H9 (cell line): ENCODE measurements at places on chromosomes 12 and 14.
A peak's percentile ranks its signal among the peaks of the same experiment; 100 is the strongest.

- no peak for DNase-seq
Measured at GRCh38 chr14:38790916-38791315, 312.1 kb downstream of the SEC23A start.

- no peak for DNase-seq
Measured at GRCh38 chr14:103377522-103378037, 7.6 kb upstream of the MARK3 start.

GRCh38 chr12:109461049-109461845, 15.9 kb downstream of the KCTD10 start:
- DNase-seq: no peak

GRCh38 chr14:51182131-51182565, 57.9 kb upstream of the TMX1 start:
- DNase-seq: no peak

DNA sequence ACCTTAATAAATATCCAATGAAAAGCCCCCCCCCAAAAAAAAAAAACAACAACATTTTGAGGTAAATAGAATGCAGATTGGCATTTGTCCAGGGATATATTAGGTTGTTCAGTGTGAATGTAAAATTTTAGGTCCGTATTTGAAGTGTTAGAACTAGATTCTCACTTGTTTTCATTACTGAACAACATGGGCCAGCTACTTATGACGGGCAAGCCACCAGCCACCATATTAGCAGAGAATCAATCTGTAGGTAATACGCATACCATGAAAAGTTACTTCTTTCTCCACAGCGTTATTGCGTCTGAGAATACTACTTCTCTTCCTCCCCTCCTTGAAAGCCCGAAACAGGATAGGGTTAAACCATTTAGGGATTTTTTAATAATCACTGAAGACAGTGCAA, 5.4 kb downstream of the FLRT2 start:
- DNase-seq: no peak

- no peak for DNase-seq
Measured at GRCh38 chr14:95023115-95023514, 134.2 kb downstream of the DICER1 start.

GRCh38 chr12:34126239-34126641, 103.9 kb downstream of the ALG10 start:
- no peak for DNase-seq

- DNase-seq: peak; percentile 46
Measured at GRCh38 chr12:87687362-87687761, 341.8 kb downstream of the C12orf50 start.

DNA sequence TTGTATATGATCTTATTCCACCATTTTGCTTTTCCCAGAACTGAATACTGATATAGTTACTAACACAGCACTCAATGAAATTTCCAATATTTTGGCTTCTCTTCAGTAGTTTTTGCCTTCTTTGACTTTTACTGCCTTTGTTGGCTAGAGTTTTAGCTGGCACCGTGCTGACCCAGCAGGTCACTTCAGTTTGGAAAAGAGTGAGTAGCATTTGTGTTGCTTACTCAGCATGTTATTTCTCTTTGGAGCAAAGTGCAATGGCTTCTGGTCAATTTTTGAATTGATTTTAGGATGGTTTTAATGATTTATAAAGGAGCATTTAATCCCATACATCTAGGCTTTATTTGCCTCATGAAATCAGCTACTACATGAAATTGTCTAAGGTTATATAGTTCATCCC, 119.2 kb downstream of the ETNK1 start:
- DNase-seq: no peak

DNA sequence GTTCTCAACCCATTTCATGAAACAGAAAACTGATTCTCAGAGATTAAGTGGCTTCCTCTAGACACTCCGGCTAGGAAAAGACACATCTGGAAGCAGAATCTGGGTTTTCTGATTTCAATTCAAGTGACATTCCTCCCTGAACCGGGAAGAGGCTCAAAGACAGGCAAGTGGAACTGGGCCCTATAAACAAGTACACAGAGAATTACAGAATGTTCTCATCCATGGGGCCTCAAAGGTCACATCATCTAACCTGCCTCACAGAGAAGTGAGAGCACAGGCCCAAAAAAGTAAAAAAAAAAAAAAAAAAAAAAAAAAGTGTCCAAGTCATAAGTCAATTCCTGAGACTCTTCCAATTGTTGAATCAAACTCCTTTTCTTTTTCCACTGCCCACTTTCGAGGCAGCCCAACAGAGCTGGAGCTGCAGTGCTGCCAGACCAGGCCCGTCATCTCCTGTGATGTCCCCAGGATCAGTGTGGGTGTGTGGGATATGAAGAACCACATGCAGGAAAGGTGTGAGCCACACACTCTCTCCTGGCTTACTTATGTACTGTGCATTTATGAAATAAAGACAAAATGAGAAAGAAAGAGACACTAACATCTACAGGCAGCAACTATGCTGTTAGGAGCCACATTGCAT, 2.8 kb upstream of the KRT1 start:
- no peak for DNase-seq

DNA sequence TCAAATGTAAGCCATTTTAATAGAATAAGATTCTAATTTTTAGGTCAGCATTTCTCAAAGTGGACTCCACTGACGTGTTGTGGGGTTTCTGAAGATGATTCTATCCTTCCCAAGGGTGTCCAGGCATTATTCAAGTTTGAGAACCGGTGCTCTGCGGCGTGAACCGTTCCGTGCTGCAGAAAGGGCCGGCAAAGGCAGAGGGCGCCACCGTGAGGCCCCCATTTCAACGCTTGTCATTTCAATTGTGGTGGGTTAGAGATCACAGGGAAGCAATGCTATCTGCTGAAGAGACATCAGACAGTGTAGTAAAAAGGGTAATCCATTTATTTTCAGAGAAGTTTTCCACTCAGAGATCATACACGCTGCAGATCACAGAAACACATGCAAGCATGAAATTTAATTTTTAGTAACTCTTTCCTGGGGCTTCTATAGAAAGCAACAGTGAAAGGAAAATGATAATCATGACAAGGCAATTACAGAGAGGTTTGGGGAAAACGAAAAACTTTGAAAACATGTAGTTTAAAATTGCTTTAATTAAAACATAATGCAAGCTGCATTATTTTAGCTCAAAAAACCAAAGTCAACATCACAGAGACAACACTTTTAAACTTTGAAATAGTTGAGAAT, 201.7 kb downstream of the EXOC5 start:
- peak; percentile 75 for DNase-seq

GRCh38 chr12:92828565-92828964, 100.5 kb downstream of the EEA1 start:
- no peak for DNase-seq

DNA sequence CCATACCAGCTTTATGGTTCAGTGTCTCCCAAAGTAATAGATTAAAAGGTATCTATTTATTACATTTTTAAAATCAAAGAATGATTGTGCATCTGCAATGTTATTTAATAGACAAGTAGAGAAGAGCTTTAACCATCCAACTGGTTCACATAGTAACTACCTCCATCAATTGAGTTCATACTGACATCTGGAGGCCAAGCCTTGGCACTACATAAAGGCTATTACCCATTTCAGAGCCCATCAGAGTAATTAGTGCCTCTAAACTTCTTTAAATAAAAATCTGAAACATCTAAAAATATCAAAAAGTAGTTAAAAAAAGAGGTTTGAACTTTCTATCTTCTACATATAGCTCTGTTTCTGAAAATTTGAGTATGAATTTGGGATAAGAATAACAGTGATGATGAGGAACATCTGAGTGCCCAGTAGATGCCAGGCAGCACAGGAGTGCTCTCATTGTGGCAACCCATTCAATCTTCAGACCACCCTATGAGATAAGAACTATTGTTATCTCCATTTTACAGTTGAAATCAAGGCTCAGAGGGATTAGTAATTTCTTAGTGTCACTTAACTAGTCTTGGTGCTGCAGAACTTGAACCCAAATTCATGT, 132.9 kb upstream of the DAAM1 start:
- DNase-seq: no peak

DNA sequence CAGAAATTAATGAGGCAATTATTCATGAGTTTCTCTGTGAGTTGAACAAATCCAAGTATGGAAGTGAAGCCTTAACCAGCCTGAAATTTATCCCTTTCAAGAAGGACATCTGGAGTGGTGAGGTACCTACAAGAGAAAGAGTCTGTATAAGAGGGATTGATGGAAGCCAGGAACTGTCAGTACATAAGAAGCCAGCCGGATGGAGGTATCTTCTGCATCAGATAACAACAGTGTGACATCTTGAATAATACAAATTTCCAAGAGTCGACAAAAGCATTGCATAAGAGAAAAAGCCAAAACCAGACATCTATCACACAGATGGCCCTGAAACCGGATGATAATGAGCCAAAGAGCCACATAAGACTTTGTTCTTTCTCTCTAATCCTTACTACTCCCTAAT, 781.2 kb downstream of the FLRT2 start:
- no peak for DNase-seq

- DNase-seq: no peak
Measured at GRCh38 chr12:92876496-92876895, 52.6 kb downstream of the EEA1 start.

- DNase-seq: no peak
Measured at GRCh38 chr14:28297559-28297958, 469.0 kb upstream of the FOXG1 start.

GRCh38 chr12:49706351-49707127, 666 bp downstream of the FMNL3 start:
- peak; percentile 62 for DNase-seq

- DNase-seq: no peak
Measured at GRCh38 chr12:4370265-4370664, 9.2 kb downstream of the FGF23 start.

GRCh38 chr12:130491421-130492357, 154.0 kb downstream of the PIWIL1 start:
- DNase-seq: no peak

DNA sequence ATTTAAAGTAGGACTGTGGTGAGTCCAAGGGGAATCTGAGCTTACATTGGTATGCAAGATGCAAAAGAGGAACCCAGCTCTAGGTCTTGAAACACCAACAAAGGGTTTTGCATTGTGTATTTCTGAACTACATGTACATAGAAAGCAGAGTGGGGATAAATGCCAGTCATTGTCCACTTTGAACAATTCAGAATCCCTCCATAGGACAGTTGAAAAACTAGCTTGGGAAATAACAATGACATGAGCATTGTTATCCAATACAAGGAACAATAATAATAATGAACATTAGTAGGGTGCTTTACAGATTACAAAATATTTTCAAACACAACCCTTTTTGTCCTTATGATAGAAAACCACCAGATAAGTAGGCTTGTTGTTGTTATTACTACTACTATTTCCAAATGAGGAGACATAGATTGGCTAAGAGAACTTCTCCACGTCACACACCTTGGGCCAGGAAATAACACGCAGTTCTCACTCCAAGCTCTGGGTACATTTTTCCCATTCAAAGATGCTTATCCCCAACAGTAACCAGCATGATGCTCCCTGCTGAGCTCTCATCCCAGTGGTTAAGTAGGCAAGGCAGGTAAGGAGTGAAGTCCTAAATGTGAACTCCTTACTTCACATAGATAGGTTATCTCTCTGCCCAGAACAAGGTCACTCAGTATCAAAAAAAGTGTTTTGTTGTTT, 51.7 kb upstream of the RASSF8 start:
- DNase-seq: no peak

DNA sequence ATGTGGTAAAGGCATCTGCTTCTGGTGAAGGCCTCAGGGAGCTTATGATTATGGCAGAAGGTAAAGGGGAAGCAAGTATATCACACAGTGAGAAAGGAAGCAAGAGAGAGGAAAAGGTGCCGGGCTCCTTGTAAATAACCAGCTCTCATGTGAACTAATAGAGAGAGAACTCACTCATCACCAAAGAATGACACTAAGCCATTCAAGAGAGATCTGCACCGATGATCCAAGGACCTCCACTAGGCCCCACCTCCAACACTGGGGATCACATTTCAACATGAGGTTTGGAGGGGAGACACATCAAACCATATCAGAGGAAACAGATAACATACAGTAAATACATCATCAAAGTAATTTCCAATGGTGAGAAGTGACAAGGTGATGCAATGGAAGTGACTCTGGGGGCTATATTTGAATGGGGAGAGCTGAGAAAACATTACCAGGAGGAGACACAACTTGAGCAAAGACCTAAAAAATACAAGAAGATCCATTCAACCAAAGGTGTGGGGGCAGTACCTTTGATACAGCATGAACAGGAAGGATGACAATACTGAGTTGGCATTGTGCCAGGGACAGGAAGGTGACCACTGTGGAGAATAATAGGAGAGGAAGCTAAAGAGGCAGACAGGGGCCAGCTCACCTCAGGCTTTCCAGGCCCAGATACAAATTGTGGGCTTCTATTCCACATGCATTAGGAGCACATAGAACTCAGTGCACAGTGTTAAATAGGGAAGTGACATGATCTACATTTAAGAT, 134.4 kb upstream of the GRIP1 start:
- DNase-seq: no peak

- no peak for DNase-seq
Measured at GRCh38 chr12:89160716-89161123, 191.6 kb downstream of the DUSP6 start.

DNA sequence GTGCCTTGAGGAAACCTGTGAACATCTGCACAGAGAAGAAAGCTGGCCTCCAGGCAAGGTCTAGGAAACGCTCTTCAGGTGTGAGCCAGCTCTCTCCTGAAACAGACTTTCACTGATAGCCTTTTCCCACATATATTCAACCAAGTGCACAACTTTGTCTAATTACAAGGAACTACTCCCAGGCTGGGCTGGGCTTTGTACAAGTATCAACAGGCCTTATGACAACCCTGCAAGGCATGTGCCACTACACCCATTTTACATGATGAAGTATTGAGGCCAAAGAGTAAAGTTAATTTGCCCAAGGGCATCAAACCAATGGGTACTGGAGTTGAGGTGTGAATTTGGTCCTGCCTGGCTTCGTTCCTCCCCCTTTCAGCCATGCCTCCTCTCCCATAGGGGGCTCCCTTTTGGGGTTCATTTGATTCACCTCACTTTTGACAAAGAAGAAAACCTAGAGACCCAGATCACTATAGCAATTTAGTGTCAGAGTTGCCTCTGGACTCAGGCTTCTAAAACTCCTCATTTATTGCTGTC, 2.1 kb downstream of the CSRP2 start:
- no peak for DNase-seq

DNA sequence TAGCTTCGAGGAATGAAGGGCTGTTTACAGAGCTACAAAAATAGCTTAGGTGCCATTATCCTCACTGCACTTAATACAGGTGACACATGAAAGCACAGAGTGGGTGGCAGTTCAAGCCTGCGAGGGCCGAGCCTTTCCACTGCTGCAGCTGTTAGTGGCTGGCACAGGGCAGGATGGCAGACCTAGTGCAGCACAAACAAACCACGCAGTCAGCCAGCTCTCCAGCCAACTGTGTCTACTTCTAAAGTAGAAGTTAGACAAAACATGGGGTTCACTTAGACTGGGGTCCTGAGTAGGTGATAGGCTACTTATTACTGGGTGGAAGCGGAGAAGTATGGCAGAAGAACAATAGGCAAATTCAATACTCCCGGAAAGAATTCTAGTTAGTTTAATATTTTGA, 95.4 kb downstream of the DUSP16 start:
- DNase-seq: no peak

GRCh38 chr12:112408621-112409020, 784 bp downstream of the RPL6 start:
- DNase-seq: no peak
